ENCODE measurements at places on chromosomes 6 and 20. TPM values are rescaled to one million over a fixed set of nuclear protein-coding genes. Genes with fewer than 3 reads are reported as not detected.

WFDC12 gene
- not detected for total RNA-seq

C6orf118 gene
- total RNA-seq, result not detected

TRIM40 gene
- total RNA-seq, result not detected

C6orf52 gene
- total RNA-seq, result not detected

HLA-DMB gene
- 79.6 TPM for total RNA-seq

BPIFB3 gene
- total RNA-seq, result not detected

GPX5 gene
- not detected for total RNA-seq

NNAT gene
- total RNA-seq, result 44.4 TPM

SSTR4 gene
- total RNA-seq, result not detected

TREML1 gene
- total RNA-seq, result 0.56 TPM

BTNL2 gene
- total RNA-seq, result not detected
